HuH-7.5 (cell line): ENCODE measurements at places on chromosomes 2 and 18.

- DNase-seq = no peak
Observed at GRCh38 chr2:203733684-203734083, 27.2 kb downstream of the CD28 start.

- DNase-seq = no peak
Observed at GRCh38 chr18:30727849-30728248, 314.7 kb downstream of the DSC3 start.

DNA sequence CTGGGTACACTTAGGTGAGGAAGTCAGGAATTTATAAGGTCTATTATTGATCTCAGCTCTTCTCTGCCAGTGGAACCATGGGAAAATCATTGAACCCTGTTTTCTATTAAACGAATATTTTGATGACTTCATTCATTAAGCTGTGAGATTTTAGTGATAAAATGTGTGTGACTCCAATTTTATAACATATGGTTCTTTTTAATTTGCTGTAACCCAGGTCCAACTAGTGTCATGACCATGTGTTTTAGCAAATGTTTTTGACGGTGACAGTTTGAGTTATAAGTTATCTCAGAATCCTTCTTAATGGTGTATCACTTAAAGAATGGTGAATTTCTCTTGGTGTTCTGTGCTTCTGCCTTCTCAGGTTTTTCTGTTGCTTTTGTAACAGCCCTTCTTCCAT lies 213.1 kb downstream of the MCFD2 start:
- DNase-seq = no peak

- no peak for DNase-seq
Observed at GRCh38 chr2:196413821-196414274, 225.7 kb upstream of the CCDC150 start.

- no peak for DNase-seq
Observed at GRCh38 chr2:6645672-6646071, 220.0 kb downstream of the CMPK2 start.

DNA sequence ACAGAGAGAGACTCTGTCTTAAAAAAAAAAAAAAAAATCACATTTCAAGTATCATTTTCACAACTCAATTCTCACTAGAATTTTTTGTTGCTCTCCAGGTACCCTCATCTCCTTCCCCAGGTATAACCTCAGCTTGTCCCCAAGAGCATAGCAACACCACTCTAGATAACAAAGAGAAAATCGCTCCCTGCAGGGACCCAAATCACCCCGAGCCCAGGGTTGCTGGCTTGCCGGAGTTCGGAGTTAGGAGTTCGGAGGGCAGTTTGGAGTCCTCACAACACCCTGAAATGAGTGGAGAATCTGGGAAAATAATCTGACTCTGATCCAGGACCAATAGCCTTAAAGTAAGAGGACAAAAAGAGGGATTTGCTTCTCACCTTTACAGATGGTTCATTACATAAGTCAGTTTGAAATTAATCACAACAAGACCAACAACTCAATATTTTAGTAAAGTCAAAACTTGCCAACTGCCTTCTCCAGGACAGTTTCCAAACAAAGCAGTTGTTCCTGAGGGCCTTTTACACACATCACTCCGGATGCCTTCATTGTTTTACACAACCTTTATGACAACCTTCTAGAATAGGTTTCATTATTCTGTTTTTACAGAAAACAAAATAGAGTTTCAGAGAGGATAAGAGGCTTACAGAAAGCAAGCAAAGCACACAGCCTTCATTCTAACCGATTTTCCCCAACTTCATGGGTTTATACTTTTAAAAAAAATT lies 59.1 kb downstream of the C2orf76 start:
- DNase-seq = no peak

- no peak for DNase-seq
Observed at GRCh38 chr2:237600205-237600846, 9.8 kb upstream of the RAB17 start.

DNA sequence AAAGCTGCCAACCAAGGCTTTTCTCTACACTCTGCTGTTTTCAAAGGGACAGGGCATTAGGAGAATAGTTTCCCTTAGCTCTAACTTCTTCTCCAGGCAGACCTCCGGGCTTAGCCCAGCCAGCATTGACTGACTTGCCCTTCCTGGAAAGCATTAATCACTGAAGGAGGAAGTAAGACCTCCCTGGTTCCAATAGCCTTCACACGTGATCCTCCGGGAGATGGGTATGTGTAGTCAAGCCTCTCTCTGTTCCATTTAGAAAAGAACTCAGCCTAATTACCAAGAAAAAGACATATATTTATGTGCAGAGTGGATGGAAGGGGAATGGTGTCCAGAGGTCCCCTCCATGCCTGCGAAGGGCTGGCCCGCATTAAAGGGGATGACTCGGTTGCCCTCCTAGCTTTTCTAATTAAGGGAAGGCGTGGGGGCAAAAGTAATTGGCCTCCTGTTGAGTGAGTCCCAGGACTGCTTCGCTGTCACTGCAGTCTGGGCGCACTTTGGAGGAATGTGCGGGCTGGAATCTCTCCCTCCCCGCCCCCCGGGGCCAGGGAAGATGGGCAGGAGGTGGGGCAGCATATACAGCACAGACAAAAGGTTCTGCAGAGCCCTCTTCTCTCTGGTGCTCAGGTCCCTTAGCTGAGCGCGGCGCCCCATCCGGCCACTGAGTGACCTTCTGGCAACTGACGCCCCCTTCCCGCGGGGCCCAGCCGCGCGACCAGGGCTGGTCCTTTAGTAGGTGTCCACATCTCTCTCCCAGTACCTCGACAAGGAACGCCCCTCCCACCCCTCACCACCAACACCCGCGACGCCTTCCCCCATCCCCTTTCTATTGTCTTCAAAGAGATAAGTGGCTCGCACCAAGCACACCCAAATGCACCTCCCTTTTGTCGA lies 686.0 kb downstream of the NRXN1 start:
- DNase-seq = no peak

DNA sequence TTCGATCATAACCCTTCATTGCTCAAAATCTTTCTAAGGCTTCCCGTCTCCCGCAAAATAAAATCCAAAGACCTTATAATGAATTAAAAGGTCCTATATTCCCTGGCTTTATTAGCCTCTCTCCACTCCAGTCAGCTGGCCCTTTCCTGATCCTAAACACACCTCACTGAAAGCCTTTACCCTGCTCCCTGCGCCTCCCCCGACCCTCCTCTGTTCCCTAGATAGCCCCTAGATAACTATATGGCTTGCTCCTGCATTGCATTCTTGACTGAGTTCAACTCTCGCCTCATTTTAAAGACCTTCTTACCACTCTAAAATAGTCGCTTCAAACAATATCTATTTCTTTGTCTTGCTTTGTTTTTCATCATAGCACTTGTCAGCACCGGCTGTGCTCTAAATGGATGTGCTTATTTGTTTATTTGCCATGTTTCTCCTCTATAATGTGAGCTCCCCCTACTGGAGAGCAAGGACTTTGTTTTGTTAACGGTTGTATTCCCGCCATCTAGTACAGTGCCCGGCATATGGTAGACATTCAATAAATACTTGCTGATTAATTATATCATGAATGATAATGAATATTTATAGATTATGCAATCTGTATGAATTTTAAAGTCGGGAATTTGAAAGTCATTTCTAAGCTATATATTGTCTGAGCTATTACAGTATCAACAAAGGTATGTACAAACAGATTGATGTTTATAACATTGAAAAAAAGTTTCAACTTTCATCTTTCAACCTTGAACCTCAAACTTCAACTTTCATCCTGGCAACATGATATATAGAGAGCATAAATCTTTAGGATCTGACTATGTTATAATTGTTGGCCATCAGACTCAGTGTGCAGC lies 32.4 kb upstream of the VIT start:
- peak; percentile 17 for DNase-seq

GRCh38 chr2:117856415-117857210 lies 42.1 kb downstream of the DDX18 start:
- DNase-seq = no peak

DNA sequence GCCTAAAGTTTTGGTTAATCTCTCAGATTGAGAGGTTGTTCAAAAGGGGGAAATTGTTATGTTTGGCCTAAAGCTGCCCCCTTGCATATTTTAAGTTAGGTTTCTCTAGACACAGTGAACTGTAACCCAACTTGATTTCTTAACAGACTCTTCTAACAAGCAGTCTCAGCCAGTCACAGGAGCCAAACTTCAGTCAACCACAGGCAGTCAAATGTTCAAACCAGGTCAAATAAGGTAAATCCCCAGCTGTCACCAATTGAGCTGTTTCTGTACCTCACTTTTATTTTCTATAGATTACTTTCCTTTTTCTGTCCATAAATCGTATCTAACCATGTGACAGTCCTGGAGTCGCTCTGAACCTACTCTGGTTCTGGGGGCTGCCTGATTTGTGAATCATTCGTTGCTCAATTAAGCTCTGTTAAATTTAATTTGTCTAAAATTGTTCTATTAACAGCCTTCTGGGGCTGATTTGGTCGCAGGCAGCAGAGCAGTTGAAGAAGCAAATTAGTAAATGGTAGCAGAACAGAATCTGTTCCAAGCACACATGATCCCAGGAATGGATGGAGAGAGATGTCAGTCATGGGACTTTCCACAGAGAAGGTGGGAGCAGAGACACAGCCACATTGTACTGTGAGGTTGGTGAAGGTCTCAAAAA lies 16.4 kb upstream of the NFU1 start:
- no peak for DNase-seq

DNA sequence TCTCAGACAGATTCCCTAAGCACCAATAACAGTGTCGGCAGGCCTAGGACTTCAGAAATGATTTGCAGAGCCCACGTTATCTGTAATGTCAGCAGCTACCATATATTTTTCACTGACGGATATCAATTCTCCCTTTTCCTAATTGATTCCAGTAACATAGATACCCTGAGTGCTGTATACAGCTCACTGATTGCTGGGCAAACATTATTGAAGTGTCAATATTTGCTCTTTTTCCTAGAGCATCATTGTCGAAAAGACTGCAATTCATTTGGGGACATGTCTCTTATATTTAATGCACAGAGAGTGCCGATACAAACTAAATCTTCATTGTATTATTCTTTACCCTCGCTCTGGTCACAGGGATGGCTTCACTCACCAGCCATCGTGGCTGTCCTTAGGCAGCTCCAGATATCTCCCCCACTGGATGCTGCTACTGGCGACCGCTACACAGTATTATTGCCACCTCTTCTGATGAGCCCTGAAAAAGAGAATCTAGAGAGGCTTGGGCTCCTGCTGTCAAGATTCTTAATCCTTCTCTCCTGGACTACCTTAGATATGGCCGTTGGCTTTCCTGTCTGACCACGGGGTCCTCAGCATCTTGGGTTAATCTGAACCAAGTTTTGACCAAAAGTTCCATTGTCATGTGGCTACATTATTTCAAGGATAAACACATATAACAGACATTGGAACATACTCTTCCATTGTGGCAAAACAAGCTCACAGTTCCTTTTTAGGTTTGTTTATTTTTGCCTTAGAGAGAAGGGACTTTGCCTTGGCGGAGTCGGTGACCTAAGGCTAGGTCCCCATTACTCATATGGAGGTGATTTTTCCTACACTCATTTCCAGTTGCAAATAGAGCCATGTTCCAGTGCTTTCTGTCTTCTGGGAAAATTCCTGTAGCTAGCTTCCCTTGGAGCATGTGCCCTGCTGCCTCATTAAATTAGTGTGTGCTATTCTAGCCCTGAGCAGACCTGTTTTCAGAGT lies 105.4 kb downstream of the CPO start:
- no peak for DNase-seq

- no peak for DNase-seq
Observed at GRCh38 chr2:200270732-200271131, 35.8 kb upstream of the SPATS2L start.

DNA sequence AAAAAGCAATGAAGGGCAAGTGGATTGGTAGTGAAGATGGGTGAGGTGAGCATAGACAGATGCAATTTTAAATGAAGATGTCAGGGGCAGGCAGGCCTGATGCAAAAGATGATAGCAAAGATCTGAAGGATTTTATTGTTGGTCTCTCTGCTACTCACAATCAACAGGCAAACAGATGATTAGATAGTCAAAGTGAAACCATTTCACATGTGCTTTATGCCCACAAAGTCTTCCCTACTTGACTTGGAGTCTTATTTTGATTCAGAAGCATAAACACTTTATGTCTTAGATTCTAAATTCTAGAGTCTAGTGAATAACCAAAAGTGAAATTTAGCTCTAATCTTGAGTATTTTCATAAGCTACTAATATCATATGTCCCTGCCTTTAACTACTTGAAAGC lies 153.8 kb upstream of the HNRNPA3 start:
- no peak for DNase-seq

GRCh38 chr2:134482131-134482723 lies 228.4 kb downstream of the MGAT5 start:
- no peak for DNase-seq

DNA sequence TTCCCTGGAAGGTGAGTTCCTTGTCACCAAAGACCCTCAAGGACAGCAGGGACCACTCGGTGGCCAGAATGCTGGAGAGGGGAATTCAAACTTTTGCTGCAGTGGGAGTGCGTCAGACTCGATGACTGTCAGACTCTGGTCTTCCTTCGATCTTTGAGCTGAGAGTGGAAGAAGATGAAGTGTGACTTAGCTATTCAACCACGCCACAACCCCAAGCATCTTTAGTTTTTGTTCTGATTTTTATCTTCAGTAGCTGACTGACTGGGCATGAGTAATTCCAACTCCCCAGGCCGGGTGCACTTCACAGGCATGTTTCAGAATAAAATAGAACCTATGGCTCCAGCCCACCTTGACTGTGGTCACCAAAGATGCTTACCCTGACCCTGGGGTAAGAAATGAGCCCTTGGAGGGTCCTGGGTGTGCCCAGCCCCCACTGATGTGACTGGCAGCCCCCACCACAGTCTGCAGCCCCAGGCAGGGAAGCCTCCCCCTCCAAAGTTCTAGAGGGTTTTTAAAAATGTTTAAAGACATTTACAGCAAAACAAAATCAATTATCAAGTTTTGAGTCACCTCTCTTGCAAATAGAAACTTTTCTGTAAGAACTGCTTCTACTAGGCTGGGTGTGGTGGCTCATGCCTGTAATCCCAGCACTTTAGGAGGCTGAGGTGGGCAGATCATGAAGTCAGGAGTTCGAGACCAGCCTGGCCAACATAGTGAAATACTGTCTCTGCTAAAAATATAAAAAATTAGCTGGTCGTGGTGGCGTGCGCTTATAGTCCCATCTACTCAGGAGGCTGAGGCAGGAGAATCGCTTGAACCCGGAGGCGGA lies 24.9 kb upstream of the YWHAQ start:
- DNase-seq = no peak

- DNase-seq = no peak
Observed at GRCh38 chr2:134453476-134453875, 199.6 kb downstream of the MGAT5 start.

DNA sequence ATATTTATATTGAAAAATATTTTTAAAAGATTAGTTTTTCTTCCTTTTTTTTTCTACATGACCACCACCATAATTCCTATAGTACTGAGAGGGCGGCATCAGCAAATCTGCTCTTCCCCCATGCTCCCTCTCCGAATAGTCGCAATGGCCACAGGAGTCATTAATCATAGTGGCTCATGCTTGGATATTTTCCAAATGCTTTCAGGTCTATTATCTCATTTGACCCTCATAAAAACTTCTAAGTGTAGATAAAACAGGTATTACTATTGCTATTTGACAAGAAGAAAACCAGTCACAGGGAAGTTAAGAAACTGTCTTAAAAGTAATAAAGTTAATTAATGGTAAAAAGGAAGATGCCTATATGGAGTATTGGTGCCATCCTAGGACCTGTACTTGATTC lies 440.7 kb downstream of the CMPK2 start:
- no peak for DNase-seq

GRCh38 chr2:71824436-71824835 lies 323.2 kb downstream of the CYP26B1 start:
- DNase-seq = no peak

GRCh38 chr2:210224941-210225672 lies at the start of gene ACADL:
Gene ACADL (minus strand): TSS chr2:210225447. CDS start chr2:210225263, 184 bp downstream.
- peak; percentile 56 for DNase-seq

- no peak for DNase-seq
Observed at GRCh38 chr18:48989304-48990303, 38.8 kb upstream of the SMAD7 start.
